Dorsolateral prefrontal cortex (tissue), 122 donors: ENCODE measurements at places on chromosomes 2 and 18. TPM values are rescaled to one million over a fixed set of nuclear protein-coding genes. Genes with fewer than 3 reads are reported as not detected.

SAG gene
- total RNA-seq = not detected

CHRNG gene
- not detected for total RNA-seq

LYPD6B gene
- total RNA-seq = 3.2 TPM

RUFY4 gene
- total RNA-seq = not detected

PPP1R1C gene
- 2.8 TPM for total RNA-seq

CRACDL gene
- 113 TPM for total RNA-seq

PDE1A gene
- total RNA-seq = 79.2 TPM
